ENCODE measurements at places on chromosomes 6 and 20.

GRCh38 chr6:148223424-148223842 is 119.2 kb upstream of the SASH1 start:
- DNase-seq, result no peak

DNA sequence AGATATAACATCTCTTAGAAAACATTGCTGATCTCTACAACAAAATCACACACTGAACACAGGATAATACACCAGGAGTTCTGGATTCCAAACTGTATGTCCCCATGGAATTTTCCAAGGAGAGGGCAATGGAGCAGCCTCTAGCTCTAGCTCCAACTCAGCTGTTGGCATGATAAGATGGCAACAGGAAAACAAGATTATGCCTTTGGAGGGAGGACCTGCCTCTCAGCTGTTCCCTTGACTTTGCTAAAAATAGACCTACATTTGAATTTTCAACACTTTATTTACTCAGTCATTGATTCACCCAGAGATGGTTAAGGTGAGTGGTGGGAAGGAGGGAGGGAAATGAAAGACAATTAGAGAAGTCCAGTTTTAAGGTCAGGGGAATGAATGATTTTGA is 246.7 kb downstream of the ALDH8A1 start:
- DNase-seq, result no peak

- no peak for DNase-seq
Observed at GRCh38 chr6:169949511-169950097, 198.2 kb downstream of the ERMARD start.

- DNase-seq, result no peak
Observed at GRCh38 chr6:88807622-88808021, 155.8 kb downstream of the RNGTT start.

DNA sequence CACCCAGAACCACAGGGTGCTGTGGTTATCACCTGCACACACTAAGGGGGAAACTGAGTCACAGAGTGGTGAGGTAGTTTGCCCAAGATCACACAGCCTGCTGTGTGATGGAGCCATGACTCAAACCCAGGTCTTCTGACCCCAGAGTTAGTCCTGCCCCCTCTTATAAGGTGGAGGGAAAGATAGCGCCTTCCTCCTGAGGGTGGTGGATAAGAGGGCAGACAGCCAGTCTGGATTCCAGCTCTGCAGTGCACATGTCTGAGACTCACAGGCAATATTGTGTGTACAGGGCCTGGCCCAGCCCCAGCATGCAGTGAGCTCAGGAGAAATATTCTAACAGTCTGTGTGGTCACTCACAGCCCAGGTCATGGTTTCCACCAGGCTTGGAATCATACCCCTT is 393.7 kb downstream of the CDH4 start:
- DNase-seq, result no peak

- no peak for DNase-seq
Observed at GRCh38 chr6:124982669-124983068, 20.4 kb downstream of the RNF217 start.

GRCh38 chr20:52996658-52997057 is 24.5 kb downstream of the TSHZ2 start:
- no peak for DNase-seq

DNA sequence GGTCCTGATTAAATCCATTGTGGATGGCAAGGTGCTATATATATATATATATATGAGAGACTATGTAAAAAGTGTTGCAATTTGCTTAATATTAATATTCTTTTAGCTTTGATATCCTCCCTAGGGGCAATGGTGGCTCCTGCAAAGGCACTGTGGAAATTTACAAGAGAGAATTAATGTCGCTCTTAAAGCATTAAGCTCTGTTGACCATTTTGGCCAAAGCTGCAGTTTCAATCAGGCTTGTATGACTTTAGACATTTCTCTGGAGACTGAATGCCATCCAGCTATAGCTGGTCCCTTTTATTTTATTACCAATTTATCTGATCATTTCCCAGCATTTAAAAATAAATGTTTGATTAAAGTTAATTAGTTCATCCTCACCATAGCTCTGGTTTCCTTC is 155.3 kb downstream of the JARID2 start:
- no peak for DNase-seq

DNA sequence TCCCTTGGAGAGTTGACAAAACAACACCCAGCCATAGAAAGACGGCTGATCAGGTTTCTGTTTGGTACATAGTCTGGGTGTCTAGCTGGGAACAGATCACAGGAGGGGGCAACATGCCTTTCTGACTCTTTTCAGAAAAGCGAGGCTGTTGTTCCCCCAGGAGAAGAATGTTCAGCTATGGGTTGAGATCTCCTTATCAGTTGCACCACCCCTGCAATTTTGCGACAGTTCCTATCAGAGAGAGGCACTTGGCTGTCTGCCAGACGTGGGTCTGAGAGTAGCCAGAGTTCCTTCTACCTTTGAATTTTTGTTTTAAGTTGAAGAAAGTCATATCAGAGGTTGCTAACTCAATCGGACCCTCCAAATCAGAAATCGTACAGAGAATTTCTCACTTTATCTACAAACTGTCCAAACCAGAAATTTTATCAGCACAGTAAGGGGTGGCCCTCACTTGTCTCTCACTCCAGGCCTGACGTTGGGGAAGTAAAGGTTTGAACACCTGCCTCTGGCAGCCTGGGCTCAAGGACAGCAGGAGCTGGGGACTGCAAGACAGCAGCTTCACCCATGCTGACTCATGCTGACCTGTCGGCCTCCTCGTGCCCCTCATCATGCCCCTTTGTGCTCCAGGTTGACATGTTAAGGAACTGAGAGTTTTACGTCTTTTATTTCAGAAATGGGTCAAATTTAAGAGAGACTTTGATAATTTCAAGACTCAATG is 42.3 kb downstream of the TMC2 start:
- no peak for DNase-seq

DNA sequence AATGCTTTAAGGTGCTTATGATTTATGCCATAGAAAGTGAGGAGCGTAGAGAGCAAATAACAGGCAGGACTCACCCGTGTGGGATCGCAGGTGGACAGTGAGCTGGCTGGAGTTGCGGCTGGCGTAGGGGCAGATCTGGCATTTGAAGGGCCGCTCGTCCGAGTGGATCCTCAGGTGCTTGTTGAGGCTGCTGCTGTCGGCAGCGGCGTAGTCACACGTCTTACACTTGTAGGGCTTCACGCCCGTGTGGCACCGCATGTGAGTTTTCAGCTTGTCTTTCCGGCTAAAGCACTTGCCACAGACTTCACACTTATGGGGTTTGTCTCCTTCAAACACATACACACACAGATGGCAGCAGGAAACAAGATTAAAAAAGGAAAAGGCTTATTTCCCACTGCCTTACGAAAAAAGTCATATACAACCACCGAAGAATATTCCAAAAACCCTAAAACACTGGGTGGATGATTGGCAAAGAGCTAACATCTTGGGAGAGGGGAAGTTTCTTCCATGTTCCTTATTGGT is 31.5 kb downstream of the ZFP64 start:
- DNase-seq, result no peak

DNA sequence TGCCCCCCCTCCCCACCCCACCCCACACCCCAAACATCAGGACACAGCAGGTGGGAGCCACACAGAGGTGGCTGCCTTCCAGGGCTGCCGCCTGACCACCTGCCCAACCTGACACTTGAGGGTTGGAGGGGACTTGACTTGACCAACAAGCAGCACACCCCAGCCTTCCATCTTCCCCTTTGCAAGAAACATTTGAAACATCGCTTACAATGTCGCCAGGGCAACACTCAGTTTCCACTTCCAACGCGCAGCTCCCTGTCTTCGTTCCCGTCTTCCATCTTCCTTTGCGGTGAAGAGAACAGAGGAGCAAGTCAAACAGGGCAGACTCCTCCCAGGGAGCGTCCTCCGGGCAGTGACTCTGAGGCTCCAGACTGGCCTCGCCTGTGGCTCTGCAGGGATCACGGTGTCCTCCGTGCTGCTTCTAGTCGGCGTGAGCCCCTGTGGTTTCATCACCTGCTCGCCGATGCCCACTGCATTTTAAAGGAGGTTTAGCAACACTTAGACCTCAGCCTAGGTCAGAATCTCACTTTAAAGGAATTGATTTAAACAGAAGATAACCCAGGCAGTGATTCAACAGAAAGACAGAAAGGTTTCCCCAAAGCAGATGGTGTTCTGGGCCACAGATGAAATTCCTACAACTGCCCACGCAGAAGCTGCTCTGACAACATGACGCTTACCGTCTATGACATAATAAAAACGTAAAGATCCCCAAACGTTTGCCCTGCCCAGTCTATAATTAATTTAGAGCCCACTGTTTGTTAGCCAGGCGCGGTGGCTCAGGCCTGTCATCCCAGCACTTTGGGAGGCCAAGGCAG is 130.8 kb downstream of the TAF4 start:
- DNase-seq, result no peak

GRCh38 chr20:15310361-15310760 is 972.9 kb upstream of the FLRT3 start:
- no peak for DNase-seq

DNA sequence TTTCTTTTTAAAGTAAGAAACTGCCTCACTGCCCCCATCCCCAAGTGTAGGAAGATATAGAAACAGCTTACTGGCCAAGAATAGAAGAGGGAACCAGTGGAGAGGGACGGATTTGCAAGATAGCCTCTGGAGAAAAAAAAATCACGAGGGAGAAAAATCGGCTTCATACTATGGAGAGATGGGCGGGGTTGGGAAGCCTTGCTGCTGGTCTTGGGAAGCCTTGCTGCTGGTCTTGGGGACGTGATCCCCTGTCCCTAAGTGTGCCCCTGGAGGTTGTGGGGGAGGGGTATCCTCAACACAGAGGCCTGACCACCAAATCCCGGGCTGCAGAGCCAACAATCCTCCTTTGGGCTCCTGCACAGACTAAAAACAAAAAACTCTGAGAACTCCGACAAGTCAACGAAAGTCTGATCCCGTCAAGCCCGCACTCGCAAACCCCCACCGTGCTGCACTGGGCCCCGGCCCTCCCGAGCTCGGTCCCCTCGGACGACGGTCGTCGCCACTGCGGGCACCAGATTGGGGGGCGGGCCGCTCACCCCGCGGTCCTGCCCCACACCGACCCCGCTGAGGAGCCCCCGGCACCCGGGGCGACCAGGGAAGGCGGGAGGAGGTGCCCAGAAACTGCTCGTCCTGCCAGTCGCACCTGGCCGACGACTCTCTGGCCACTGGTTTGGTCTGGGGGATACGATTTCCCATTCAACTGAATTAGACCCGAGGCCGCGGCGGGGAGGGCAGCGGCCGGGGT is 750 bp downstream of the MAP7 start:
- no peak for DNase-seq

GRCh38 chr6:150691463-150691862 is 91.8 kb downstream of the PLEKHG1 start:
- DNase-seq, result no peak

DNA sequence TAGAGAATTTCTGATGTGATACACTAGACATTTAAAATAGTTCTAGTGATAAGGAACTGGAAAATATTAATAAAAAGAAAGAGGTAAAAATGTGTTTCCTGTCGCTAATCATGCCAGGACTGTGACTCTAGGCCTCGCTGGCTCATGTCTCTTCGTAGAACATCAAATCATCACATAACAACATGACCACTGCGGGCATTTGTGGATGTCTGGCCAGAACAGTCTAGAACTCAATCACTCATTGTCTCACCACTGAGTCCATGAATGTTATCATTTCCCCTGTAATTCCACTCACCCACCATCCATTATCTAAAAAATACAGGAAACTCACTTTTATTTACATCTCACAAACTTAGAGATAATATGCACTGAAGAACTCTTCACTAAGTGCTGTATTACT is 3.4 kb downstream of the HMGN3 start:
- DNase-seq, result no peak

GRCh38 chr20:63567386-63568169 is 6.5 kb downstream of the HELZ2 start:
- DNase-seq, result peak; percentile 50

DNA sequence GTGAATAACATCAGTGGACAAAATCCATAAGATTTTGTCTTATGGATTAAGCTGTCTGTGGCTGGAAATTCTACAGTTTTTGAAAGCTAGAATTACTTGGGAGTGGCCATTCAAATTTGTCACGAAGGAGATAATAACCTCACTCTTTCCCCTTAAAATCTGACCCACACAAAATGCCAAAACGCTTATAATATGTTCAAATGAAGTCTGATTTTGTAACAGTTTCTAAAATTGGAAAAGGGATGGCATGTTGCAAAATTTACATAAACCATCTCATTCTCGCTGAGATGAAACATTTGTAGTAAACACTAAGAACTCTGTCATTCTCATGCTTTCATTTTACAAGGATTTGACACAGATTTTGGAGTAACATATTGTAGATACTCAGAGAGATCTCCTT is 112.7 kb downstream of the GJA1 start:
- no peak for DNase-seq

- no peak for DNase-seq
Observed at GRCh38 chr20:34618676-34619075, 58.2 kb downstream of the PIGU start.

GRCh38 chr6:75275067-75275466 is 9.5 kb downstream of the TMEM30A start:
- no peak for DNase-seq

- DNase-seq, result no peak
Observed at GRCh38 chr6:147738099-147738498, 229.6 kb downstream of the SAMD5 start.

DNA sequence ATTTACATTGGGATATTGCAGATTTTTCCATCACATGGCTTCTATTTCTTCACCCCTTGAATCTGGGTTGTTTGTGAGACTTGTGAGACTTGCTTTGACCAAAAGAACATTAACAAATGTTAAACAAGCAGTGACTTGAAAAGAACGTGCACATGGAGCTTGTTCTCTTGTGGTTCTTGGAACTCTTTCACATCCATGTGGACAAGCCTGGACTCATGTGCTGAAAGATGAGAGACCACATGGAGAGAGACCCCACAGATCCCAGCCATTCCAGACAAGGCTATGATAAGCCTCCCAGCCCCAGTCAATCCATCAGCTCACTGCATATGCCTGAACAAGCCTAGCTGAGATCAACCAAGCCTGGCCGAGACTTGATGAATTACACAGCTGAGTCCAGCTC is 1365.7 kb upstream of the GJE1 start:
- no peak for DNase-seq

- DNase-seq, result no peak
Observed at GRCh38 chr20:35511814-35512420, 17.5 kb downstream of the C20orf173 start.

DNA sequence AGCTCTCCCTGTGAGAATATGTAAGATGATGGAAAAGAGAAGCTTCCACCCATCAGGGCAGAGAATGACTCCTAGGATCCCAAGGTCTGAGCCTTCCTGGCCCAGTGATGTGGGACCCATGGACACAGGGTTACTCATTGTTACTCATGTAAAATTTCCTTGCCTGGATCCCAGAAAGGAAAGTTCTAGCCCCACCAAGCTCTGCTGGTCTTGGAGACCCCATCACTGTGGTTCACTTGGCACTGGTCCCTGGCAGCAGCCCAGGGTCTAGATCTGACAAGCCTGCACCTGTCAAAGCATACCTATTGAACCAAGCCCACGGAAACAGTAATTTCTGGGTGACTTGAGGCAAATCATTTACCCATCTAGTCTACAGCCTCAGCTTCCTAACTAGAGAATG is 22.1 kb downstream of the MDGA1 start:
- no peak for DNase-seq

GRCh38 chr6:168058691-168059551 is 20.1 kb downstream of the FRMD1 start:
- DNase-seq, result no peak

All from stimulated activated CD4-positive, alpha-beta T cell treated with anti-CD3 and anti-CD28 coated beads, Interleukin-2, amount 100 ng/mL, for 24 hours (primary cell).